ENCODE measurements at places on chromosomes 3 and 15. TPM values are rescaled to one million over a fixed set of nuclear protein-coding genes. Genes with fewer than 3 reads are reported as not detected.

Gene TGM4
- total RNA-seq: not detected

Gene ROBO1
- 104 TPM for total RNA-seq

Gene ULK3
- total RNA-seq: 11.8 TPM

Gene CAND2
- 12.1 TPM for total RNA-seq

Data from fibroblast of lung (primary cell).